ENCODE measurements at places on chromosomes 7 and 10. TPM values are rescaled to one million over a fixed set of nuclear protein-coding genes. Genes with fewer than 3 reads are reported as not detected.

FGFR2 gene
- 0.11 TPM for total RNA-seq

BAG3 gene
- 12.0 TPM for total RNA-seq

CLCN1 gene
- total RNA-seq = 0.11 TPM

WNT8B gene
- total RNA-seq = not detected

SNX10 gene
- 45.0 TPM for total RNA-seq

ARHGEF35 gene
- total RNA-seq = 4.0 TPM

KLF14 gene
- not detected for total RNA-seq

MSMB gene
- not detected for total RNA-seq

TRIM50 gene
- total RNA-seq = not detected

GRCh38 chr7:73703757-73704639, 15.5 kb downstream of the STX1A start:
- DNase-seq = peak; percentile 28

DNA sequence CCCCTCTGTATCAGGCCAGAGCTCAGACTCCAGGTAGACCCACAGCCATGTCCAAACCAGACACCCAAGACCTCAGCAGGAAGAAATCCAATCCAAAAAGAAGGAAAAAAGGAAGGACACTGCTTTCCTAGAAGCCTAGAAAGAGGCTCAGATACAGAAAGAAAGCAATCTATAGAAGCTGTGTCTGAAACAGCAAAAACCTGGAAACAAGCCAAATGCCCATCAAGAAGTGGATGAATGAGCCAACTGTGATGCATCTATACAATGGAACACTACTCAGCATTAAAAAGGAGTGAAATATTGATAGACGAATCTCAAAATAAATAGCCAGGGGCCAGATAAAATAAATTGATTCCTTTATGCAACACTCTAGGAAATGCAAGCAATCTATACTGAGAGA, 31.6 kb downstream of the GRB10 start:
- DNase-seq = no peak

- DNase-seq = no peak
These were observed 97.1 kb downstream of the CREB5 start for GRCh38 chr7:28509251-28510025.

DNA sequence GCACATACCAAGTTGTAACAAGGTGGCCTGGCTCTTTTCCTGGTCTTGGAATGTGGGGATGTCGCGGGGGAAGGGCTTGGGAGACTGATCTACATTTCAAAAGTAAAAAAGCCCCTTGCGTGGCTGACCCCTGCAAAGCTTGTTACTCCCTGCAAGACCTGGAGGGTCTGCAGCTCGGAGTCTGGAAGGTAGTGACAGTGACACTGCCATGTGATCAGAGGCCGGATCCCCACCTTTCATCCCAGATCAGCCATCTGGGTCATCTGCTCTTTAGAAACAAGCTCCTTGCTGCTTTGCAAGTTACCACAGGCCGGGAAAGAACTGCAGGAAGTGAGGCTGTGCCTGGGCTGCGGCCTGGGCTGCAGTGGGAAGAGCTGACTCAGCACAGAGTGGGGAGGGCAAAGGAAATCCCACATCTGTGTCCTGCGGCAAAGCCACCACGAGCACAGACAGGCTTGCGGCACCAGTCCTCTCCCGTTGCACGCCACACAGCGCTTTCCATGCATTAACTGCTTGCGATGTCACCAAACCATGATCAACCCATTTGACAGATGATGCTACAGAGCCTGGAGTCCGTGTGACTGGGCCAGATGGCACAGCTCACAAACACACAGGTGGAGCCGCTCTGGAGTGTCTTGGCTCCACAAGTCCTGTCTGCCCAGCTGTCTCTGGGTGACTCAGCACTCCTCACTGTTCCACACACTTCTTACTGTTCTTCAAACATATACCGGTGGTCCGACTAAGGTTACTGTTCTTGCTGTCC, 97.7 kb downstream of the SH3PXD2A start:
- peak; percentile 61 for DNase-seq

DNA sequence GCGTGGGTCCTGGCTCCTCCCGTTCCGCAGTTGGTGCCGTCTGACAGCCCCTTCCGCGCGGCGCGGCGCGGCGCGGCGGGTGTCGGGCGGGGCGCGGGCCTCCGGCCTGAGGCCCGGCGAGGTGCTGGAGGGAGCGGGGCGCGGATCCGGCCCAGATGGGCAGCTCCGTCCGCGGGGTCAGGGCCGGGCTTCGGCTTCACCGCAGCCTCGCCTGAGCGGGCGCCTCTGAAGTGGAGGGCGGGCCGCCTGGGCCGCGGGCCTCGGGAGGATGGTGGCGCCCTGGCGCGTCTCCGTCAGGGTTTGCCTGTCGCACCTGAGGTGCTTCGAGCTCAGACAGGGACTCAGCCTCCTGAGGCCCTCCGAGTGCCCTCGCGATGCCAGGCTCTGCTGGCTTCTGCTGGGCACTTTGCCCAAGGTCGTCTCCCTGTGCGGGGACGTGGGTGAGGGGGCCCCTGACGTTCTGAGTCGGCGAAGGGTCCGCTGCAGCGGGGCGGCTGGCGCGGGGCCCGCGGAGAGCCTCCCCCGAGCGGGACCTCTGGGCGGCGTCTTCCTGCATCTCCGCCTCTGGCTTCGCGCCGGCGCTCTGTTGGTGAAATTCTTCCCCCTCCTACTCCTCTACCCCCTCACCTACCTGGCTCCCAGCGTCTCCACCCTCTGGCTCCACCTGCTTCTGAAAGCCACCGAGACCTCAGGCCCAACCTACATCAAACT, 473 bp downstream of the ADCK2 start:
- DNase-seq = peak; percentile 72

GRCh38 chr7:143256932-143257331, 6.3 kb upstream of the GSTK1 start:
- no peak for DNase-seq

DNA sequence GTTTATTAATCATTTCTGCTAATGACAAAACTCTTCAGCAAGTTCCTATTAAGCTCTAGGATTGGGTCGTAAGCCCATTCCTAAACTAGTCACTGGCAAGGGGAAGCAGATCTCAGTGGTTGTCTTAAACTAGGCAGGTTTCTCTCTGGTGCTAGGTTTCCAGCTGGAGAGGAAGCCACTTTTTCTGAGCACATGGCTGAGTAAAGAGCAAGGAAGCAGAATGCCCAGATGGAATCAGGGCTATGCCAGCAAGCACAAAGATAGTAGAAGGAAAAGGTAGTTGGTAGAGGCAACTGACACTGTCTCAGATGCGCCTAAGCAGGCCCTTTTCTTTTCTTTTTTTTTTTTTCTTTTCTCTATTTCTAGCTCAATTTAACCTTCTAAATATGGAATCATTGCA, 224.9 kb downstream of the EXOC4 start:
- no peak for DNase-seq

DNA sequence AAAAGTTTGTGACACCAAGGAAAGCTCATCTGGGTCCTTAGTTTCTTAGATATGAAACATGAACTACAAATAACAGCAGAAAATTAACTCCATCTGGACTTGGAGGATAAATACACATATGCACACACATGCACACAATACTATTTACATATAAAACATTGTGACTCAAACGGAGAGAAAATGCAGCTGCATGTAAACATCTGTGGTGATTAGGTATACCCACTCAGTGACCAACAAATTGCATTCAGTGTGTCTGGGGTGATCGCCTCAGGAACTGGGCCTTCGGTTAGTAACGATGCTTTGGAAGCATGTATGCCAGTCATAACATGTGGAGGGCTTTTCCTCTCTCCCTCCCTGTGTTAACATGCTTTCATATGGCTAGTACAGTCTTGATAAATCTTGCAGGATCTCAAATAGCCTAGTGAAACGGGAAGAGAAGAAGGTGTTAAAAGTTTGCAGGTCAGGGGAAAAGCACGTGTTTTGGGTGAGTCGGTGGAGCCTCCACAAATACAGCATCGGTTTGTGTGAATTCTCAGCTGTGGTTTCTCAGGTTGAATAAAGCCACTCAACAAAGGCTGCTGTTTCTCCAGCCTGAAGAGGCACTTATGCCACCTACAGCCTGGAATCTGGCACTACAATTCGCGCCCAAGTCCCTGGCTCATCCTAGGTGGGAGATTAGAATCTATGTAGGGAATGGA, 8.7 kb upstream of the GLRX3 start:
- DNase-seq = peak; percentile 51

DNA sequence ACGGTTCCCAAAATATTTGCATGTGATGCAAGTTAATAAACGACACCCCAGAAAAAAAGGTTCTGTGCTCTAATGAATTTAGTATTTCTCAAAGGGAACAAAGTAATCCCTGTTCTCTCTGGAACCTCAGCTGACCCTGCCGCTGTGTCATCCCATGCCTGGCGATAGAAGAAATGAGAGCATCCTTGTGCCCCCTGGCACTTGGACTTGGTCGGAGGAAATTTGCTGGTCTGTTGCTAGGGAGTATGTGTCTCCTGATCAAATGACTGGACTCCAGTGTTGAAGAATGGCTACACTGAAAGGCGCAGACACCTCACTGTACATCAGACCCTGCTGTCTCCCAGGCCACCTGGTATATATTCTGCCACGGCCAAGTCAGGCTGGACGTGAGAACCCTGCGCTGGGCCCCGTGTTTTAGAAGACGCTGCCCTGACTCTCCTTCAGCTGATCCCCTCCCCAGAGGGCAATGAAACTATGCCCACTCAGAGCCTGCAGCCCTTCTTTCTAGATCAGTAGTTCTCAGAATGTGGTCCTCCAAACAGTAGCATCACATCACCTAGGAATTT, 67.2 kb downstream of the THNSL1 start:
- no peak for DNase-seq

GRCh38 chr7:138097064-138097741, 20.9 kb downstream of the AKR1D1 start:
- no peak for DNase-seq

DNA sequence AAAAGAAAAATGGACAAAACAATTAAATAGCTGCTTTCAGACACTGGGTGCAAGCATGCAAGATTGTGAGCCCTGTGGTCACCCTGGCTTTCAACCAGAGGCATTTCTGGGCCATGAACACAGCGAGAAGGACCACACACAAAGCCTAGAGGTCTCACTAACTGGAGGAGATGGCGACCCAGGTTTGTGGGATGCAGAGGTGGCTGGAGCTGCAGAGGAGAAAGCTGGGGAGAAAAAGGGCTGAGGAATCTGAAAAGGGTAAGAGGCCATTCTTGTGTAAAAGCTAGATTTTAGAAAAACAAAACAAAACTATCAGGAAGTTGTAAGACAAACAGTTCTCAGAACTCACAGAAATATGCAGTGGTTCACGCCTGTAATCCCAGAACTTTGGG, 30.1 kb upstream of the PTPRN2 start:
- no peak for DNase-seq

GRCh38 chr7:63925626-63926460, 72.8 kb upstream of the ZNF722 start:
- DNase-seq = peak; percentile 60

- no peak for DNase-seq
These were observed 36.6 kb upstream of the PALS2 start for GRCh38 chr7:24536682-24537081.

DNA sequence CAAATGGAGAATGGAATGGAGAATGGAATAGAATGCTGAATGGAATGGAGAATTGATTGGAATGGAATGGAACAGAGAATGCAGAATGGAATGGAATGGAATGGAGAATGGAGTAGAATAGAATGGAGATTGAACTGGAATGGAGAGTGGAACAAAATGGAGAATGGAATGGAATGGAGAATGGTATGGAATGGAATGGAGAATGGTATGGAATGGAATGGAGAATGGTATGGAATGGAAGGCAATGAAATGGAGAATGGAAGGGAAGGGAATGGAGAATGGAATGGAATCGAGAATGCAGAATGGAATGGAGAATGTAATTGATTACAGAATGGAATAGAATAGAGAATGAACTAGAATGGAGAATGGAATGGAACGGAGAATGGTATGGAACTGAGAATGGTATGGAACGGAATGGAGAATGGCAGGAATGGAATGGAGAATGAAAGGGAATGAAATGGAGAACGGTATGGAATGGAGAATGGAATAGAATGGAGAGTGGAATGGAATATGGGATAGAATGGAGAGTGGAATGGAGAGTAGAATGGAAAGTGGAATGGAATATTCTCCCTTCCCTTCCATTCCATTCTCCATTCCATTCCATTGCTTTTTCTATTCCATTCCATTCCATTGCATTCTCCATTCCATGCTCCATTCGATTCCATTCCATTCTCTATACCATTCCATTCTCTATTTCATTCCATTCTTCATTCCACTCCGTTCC, 88.2 kb downstream of the NSUN6 start:
- DNase-seq = no peak

DNA sequence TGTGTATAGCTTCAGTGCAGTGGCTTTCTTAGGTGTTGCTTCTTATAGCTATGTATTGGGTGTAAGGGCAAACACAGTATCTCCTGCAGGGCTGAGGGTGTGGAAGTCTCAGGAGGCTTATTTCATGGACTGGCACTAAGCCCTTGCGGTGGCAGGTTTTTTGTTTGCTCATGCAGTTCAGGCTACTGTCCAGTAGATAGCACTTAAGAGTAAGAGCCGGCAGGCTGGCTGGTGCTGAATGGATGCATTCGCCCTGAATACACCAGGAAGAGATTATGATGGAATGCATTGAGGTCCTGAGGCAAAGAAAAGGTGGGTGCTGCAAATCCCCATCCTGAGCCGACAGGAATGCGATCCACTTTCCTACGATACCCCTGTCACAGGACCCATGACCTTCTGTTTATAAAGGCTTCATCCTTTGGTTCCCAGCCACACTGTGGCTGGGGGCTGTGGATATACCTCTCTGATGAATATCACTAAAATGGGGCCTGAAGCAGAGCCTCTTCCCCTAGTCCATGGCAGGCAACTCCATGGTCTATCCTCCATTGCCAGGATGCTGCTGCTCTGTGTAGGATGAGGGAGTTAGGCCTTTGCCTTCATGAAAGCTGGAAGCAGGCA, 44.9 kb downstream of the ANXA8 start:
- no peak for DNase-seq

DNA sequence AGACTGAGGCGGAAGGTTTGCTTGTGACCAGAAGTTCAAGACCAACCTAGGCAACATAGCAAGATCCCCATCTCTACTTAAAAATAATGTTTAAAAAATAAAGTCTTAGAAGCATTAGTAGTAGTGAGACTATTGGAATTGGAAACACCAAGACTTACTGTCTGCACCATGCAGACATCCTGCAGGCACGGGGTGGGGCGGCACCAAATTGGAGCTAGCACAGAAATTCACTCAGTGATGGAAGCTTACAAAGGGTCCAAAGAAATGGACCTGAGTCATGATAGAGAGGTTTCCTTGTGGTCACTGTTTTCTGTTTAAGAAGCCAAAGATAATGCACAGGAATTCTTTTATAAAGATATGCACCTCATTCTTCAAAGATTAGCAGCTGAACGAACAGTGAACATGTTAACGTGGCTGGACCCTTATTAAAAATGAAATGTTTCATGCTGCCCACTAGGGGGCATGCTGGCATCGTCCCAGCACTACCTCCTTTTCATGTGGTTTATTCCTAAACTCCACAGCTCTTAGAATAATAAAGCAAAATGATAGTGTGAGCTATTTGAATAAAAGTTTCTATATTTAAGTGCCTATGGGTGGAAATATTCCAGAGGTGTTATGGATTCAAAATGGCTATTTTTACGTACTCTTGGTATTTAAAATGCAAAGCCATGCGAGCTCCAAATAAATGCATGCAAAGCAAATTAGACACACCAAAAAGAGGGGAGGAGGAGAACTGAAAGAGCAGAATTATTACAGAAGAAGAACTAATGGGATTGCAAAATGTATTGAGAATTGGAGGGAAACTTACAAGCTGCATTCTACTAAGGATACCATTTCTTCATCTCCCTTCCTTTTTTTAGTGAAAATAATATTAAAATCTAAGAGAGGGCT, 28.6 kb downstream of the PDSS1 start:
- peak; percentile 25 for DNase-seq

GRCh38 chr10:65194126-65194525, 1672.9 kb downstream of the REEP3 start:
- DNase-seq = no peak

GRCh38 chr7:8638076-8638475, 204.7 kb downstream of the NXPH1 start:
- DNase-seq = no peak

- no peak for DNase-seq
These were observed 93.6 kb upstream of the PCBD1 start for GRCh38 chr10:70981936-70982335.

Data from CD8-positive, alpha-beta memory T cell (primary cell).